ENCODE measurements at places on chromosomes 4 and X.

- DNase-seq, result no peak
These were observed 585.3 kb upstream of the ATOH1 start for GRCh38 chr4:93243262-93243661.

- no peak for DNase-seq
These were observed 8.1 kb downstream of the SH3BP2 start for GRCh38 chr4:2800691-2801596.

DNA sequence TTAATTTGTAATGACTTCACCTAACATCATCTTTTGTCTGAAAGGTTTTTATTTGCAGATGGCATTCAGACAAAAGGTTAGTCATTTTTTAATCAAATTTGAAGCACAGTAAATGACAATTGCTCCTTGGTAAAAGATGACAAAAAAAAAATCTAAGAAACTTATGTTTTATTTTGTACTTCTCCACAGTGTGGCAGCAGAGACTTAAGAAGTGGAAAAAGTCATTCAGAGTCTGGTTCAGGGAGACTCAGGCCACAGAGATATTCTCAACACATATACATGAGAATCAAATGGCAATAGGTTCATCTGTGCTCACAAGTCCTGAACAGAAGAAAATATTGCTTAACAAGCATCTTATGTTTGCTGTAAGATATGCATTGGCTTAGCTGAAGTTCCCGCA is 436.2 kb downstream of the KCNIP4 start:
- DNase-seq, result no peak

DNA sequence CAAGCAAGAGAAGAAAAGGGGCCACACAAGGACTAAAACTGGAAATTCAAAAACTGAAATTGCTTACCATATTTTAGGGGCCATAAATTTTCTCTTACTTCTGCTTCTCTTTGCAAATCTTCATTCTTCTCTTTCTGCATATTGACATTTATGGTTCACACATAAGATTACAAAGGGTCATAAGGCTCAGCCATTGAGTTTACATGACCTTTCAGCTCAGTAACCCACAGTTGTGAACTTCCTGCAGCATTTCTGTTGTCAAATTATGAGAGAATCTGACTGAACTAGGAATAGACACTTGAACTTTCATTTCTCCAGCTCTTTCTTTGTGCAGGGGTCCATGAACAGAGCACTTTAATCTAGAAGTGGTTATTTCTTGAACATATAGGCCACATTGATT is 434.8 kb upstream of the CT83 start:
- DNase-seq, result no peak

DNA sequence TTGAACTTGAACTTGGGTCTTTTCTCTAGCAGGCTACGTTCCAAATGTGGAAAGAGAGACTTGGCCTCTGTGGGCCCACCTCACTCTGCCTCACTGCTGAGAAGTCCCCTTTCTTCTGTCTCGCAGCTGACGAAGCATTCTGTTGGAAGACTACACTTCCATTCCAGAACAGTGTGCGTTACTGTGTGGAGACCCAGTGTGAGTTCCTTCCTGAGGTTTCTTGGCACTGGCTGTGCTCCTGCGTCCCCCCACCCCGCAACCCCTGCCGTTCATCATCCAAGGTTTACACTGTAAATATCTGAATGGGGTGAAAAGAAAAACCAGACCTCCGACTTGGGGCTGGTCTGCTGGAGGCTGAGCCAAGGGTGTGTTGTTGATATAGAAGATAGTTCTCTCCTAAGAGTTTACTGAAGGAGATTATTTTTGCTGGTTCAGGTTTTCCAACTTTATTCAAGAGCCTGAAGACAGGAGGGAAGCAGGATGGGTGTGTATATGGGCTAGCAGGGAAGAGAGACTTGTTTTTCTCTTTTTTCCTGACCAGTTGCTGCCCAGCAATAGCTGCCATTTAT is 34.7 kb downstream of the NHSL2 start:
- no peak for DNase-seq

DNA sequence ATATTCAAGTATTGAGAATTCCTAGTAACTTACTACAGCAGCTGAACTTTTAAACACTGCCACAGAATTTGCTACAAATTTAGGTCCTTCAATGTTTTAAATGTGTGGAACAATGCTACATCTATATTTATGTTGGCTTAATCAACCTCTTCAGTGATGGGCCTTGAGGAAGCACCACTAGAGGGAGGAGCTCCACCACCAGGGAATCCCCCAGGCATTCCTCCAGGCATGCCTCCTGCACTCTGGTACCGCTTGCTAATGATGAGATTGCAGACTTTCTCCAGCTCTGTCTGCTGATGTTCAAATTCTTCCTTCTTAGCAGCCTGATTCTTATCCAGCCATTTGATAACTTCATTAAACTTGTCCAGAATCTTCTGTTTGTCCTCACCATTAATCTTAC is 190.8 kb downstream of the HTR2C start:
- no peak for DNase-seq

GRCh38 chr4:80266902-80267380 is 477 bp downstream of the FGF5 start:
- DNase-seq, result no peak

- no peak for DNase-seq
These were observed 116.9 kb upstream of the GALNT7 start for GRCh38 chr4:173051716-173052115.

DNA sequence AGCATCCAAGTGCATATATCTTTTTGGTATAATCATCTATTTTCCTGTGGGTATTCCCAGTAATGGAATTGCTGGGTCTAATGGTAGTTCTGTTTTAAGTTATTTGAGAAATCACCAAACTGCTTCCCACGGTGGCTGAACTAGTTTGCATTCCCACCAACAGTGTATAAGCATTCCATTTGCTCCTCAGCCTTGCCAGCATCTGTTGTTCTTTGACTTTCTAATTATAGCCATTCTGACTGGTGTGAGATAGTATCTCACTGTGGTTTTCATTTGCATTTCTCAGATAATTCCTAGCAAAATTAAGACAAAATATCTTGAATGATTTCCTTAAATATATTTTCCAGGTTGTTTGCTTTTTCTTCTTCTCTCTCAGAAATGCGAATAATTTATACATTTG is 341.1 kb downstream of the GBA3 start:
- no peak for DNase-seq

DNA sequence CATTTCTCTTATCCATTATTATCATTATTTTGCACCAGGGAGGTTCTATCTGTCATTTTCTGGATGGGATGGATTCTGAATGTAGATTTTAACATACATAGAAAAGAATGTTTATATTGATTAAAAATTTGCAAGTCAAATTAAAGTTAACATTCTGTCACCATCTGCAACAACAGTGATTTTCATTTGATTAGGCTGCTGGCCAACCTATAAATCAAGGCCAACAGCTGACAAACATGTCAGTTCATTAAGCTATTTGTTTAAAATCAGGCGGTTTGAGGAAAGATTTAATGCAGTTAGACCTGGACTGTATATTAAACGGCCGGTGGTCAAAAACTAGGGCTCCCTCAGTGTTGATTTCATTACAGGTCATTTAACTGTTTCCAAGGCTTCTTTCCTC is 109.5 kb upstream of the CBR4 start:
- DNase-seq, result no peak

DNA sequence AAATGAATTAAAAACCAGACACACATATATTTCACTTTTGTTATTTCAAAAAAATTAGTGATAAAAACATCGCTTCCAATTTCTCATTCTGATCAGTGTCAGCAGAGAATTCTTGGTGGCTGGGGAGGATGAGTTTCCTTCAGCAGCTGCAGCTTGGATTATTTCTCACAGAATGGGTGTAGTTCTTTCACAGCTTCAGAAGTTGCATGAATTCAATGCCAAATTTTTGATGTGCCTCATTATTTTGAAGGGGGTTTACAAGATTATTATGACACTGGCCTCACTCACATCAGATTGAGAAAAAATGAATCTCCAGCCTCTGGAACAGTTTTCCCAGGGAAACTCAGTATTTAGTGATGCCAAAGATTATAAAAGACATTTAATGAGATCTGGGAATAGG is 184.9 kb upstream of the WDFY3 start:
- no peak for DNase-seq

DNA sequence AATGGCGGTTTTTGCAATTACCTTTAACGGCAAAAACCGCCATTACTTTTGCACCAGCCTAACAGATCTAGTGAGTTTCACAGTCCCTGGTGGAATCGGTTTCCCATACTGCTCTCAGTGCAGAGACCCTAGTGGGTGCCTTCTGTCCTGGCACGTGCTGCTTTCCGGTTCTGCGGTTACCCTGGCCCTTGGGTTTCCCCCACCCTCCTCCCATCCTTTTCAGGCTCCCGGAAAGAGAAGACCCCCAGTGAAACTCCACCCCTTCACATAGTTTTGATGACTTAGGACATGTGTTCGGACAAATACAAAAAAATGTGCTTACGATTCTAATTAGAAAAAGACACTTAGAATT is 36.9 kb downstream of the NLGN3 start:
- DNase-seq, result peak; percentile 49

DNA sequence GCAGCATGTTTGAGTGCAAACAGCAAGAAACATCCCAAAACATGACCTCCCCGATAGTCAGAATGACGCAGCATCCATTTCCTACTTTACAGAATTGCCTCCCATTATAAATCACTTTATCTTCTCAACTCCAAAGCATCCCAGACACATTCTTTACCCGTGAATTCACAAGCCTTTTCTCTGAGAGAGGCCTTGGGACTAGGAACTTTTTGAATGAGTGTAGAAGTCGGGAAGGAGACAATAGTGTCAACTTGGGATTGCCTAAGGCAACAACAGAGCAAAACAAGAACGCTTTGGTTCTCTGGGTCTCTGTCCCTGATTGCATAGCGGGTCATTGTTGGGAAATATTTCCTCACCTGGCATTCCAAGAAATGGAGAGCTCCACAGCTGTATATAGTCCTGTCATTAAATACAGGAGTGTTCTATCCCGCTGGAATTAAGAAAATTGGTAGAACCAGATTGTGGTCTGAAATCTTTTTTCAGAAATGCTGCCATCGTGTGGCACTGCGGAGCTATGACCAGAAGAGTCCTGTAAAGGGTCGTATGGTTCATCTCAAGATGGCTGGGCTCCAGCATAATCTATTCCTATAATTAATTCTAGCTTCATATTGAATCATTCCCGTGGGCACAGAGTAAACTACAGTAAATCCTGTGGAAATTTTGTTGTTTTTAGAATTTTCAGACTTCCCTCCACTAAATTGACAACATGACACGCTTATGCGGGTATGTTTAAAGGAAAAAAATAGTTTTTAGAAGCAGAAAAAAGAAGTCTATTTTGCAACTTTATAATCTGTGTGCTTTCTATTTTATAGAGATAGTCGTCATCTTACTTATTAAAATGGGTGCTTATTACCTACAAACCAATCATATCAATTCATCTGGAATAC is 2.0 kb upstream of the SPP1 start:
- no peak for DNase-seq

DNA sequence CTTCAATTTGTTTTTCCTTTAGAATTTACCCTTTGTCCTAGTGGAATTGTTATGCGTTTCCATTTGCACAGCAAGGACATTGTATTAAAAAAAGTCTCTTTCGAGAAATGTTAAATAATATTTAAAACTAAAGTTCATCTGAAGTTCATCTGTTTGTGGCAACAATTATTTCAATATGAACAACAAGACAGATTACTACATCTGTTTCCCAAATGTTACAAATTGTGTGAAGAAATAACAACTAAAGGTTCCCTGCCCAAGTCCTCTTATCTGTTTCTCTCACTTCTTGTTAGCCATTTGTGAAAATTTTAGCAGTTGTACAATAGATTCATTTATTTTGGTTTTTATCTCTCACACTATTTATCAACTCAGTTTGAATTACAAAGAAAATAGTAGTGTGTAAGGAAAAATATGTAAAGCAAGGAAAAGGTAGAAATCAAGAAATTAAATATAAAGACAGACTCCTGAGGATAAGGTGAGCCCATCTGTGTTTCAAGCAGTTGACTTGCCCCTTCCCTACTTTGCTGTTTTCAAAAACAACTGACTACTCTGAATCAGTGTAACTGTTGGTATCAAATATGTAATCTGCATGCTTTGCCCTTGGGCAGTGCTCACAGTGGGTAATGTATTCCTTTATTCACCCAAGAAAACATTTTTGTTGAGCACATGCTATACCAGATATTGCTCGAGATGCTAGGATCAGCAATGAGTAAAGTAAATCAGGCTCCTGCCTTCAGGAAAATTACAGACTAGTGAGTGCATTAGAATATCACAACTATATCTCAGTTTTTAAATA is 118.9 kb upstream of the PCDH7 start:
- DNase-seq, result no peak

GRCh38 chr4:1364217-1364616 is 17.2 kb downstream of the UVSSA start:
- no peak for DNase-seq

DNA sequence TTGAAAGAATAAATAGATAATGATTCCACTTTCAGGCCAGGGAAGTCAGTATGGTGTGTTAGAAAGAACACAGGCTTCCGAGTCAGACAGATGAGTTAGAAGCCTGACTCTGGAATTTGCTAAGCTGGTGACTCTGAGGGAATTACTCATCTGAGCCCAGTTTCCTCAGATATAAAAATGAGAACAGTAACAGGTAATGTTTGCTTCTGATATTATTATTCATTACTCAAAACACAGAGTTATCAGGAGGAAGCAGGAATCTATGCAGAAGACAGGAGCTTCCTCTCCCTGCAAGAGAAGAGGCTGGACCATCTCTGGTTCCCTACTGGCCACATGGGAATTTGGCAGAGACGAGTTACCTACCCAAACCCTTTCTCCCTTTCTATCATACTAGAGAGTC is 163.1 kb downstream of the EVC2 start:
- no peak for DNase-seq

DNA sequence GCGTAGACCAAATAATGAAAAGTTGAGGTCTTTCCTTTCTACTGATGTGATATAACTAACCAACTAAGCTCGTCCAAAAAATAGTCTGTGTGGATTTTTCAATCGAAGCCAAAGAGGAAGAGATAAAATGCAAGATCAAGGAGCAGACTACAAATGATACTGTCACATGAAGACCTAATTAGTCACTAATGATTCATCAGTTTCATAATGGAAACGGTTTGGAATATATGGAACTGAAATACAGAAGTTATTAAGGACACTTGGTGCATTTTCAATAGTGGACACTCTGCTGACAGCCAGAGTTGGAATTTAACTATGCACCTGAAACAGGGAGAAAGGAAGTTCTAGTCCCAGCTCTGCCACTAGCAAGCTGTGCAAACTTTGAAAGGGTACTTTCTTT is 119.8 kb downstream of the GUCY2F start:
- DNase-seq, result no peak

DNA sequence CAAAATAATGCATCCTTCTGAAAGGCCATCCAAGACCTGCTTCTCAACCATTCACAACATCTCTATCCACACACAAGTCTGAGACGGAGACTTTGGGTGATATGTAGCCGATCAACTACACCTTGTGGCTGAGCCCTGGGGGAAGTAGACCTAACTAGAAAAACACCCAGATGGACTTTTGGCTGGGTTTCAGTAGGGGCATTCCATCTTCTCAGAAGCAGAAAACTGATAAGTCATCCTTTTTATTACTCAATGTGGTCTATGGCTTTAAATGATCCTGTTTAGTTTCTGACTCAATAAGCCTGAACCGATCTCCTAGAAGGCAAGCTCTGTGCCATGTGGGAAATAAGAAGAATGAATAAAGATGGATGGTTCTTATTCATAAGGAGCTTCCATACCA is 82.5 kb upstream of the AFF2 start:
- DNase-seq, result no peak

- DNase-seq, result no peak
These were observed 372.1 kb downstream of the BMPR1B start for GRCh38 chr4:95129821-95130311.
